Esophagus muscularis mucosa (tissue), 4 donors: ENCODE measurements at places on chromosomes 6 and 20. TPM values are rescaled to one million over a fixed set of nuclear protein-coding genes. Genes with fewer than 3 reads are reported as not detected.
A peak's percentile ranks its signal among the peaks of the same experiment; 100 is the strongest.

GRCh38 chr20:57509665-57510237 is 15.2 kb downstream of the CTCFL start:
- no peak for DNase-seq

DNA sequence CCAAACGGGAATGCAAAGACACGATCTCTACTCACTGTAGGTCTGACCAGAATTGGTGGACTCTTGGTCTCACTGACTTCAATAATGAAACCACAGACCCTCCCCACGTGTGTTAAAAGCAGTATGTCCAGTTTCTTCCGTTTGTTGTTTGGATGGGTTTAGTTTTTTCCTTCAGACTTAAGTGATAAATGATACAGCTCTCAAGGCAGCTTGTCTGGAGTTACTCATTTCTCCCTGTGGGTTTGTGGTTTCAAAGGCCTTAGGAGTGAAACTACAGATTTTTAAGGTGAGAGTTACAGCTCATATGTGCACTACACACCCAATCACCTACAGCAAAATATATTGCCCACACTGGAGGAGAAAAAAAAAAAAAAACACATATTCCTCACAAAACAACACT is 86.7 kb upstream of the STMND1 start:
- DNase-seq, result peak; percentile 3

Gene FBXO30
- total RNA-seq, result 84.3 TPM

Gene MATN4
- not detected for total RNA-seq

Gene XKR7
- total RNA-seq, result not detected

DNA sequence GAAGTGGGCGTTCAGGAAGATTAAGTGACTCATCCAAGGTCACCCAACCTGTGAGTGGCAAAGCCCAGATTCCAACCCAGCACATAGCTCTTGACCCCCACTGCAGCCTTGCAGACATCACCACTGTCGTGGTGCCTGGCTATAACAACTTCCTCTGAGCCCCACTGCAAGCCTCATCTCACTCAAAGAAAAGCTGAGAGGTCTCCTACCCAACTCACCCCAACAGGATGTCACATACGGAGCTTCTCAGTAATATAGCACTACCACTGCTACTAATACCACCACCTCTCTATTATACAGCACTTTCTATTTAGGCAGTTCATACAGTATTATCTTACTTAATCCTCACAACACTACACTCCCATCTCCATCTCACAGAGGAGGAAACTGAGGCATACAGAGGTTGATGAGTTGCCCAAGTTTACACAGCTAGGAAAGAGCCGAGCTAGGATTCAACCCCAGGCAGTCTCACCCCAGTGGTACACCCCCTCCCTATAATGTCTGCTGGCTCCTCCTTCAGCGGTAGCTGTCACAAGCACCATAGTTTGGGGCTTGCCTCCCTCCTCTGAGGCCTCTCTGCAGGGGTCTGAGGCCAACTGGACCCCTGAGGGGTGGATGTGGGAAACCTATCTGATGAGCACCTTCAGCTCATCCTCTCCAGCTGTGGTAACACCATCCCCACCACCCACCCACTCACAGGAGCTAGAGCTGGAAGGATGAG is 19.5 kb downstream of the TFEB start:
- DNase-seq, result no peak
